Activated CD4-positive, alpha-beta T cell treated with anti-CD3 and anti-CD28 coated beads for 1 hour (primary cell): ENCODE measurements at places on chromosomes 1 and 21.

DNA sequence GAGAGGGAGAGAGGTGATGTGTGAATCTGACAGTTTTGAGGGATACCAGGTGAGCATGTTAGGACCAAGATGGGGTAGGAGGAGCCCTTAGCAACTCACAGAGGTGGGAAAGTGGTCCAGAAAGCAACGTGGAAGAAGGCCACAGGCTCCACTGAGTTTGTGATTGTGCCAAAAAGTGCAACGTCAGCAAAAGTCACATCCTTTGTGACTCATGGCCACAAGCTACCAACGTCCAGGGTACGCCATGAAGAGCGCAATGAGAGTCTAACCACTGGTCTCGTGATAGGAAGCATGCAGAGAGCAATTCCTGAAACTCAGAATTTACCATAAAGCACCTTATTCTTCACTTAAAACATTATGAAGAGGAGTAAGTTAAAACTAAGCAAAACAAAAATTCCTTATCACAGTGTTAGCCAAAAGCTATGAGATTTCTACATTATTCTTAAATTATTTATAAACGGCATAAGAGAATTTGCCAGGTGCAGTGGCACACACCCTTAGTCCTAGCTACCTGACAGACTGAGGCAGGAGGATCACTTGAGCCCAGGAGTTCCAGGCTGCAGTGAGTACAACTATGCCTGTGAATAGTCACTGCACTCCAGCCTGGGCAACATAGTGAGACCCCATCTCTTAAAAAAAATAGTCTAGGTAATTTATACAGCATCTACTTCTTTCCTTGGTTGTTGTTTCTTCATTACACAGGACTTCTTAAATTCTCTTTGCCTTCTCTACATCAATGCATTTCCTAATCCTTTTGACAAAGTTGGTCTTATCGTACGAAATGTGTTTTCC, 55.2 kb downstream of the COLGALT2 start:
- DNase-seq, result no peak

GRCh38 chr1:174157157-174157806, 2.0 kb upstream of the RABGAP1L start:
- DNase-seq, result no peak

GRCh38 chr1:41493117-41493536, 8.6 kb upstream of the EDN2 start:
- no peak for DNase-seq

DNA sequence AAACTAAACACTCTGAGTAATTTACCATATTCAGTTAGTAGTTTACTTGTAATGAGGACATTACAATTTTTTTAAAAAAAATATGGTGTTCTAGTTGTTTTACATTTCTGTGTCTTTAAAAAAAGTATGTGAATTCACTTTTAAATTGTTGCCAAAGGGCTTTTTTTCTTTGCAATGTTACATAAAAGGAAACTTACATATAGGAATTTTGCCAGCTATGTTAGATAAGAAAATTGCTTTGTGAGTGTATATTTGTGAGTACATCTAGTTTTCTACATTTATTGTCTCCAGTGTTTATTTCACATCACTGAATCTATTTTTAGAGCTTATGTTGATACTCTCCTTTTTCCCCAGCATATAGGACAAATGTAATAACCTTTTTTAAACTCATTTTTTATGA, 206.8 kb downstream of the GPR52 start:
- no peak for DNase-seq

GRCh38 chr21:35145626-35146233, 96.6 kb upstream of the RUNX1 start:
- no peak for DNase-seq

DNA sequence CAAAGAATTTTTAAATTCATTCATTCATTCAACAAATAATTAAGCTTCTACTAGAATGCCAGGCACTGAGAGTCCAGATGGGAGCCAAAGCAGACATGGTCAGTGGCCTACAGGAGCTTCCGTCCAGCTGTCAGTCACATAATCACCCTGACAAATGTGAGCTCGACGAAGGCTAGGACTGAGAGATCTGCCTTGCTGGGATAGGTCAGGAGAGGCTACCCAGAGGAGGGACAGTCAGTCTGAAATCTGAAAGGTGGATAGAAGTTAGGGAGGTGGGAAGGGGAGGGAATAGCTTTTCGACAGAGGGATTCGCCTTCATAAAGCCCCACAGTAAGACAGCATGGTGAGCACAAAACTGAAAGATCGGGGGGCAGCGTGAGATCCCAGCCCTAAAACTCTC, 8.3 kb downstream of the EPHX1 start:
- no peak for DNase-seq

DNA sequence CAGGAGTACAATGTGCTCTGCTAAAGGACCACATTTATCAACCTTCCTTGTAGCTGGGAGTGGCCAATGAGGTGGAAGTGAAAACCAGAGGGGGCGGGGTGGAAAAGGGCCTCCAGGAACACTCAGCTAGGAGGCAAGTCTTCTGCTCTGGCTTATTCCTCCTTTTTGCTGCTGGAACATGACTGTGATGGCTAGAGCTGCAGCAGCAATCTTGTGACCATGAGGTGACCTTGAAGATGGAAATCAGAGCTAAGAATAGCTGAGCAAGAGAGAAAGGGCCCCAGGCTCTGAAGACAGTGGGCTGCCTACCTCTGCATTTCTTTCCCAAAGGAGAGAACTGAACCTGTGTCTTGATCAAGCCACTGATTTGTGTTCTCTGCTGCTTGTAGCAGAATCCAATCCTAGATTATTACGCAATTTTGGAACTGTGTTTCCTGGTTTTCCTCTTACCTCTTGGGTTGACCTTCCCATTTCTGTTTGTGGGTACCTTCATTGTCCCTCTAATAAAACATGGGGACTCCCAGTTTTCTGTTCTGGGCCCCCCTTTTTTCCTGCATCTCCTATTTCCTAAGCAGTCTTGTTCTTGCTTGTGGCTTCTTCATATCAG, 36.4 kb upstream of the WNT4 start:
- DNase-seq, result no peak

GRCh38 chr1:46410156-46411009, 16.3 kb downstream of the FAAH start:
- DNase-seq, result no peak
